ENCODE measurements at places on chromosomes 1 and 21.

GRCh38 chr1:19877821-19878636 is 4.2 kb upstream of the OTUD3 start:
- no peak for DNase-seq

DNA sequence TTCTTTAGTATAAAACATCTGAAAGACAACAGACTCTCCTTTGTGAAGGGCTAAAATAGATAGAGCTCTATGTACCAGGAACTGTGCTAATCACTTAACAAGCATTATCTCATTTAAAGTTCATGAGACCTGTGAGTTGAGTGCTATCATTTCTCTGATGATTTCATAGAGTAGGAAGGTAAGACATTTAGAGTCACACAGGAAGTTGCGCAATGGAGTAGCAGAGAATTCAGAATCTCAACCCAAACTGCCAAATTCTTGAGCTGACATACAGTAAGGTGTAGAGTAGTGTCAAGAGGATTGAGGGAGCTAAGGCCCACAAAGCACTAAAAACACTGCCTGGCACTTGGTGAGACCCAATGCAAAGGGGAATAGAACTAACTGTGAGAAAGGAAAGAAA is 384.3 kb downstream of the NTNG1 start:
- DNase-seq: no peak

GRCh38 chr1:38210021-38210894 is 163.7 kb upstream of the POU3F1 start:
- no peak for DNase-seq

- no peak for DNase-seq
Observed at GRCh38 chr1:187762118-187762517, 933.4 kb downstream of the PLA2G4A start.

- DNase-seq: peak; percentile 60
Observed at GRCh38 chr21:35075546-35075945, 26.4 kb upstream of the RUNX1 start.

- DNase-seq: no peak
Observed at GRCh38 chr1:148166558-148167492, 14.7 kb upstream of the NBPF11 start.

- no peak for DNase-seq
Observed at GRCh38 chr1:43711524-43712386, 4.4 kb downstream of the ST3GAL3 start.

- DNase-seq: no peak
Observed at GRCh38 chr1:29518183-29518835, 282.0 kb downstream of the PTPRU start.

DNA sequence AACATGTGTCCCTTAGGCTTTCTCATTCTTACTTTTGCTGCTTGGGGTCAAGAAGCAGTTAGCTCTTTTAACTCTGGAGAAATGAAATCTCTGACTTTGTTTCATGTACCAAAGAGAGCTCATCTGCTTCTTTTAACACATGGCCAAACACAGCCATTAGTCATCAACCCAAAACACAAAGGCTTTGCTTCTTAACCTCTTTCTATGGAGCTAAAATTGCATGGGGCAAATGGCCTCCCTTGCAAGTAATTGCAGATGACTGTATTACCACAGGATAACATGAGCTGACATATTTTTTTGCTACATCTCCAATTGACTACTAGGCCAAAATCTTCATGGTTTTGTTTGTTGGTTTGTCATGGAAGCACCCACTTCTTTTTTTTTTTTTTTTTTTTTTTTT is 300.9 kb downstream of the BRINP3 start:
- no peak for DNase-seq

DNA sequence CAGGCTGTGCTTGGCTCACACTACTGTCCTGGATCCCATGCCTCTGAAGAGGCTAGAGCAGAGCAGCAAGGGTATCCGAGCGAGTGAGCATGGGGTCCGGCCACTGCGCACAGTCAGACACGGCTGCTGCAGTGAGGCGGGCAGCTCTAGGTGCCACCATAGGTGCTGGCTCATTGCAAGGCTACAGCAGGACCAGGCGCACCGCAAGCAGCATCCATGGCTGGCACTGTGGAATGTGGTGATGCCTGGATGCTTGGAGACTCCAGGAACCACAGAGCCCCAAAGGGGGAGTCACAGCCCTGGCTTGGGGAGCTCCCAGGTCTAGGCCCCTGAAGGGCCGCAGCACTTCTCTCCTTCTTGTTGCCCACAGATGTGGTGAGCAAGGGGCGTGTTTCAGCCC is 47.2 kb downstream of the ATP6V1G3 start:
- no peak for DNase-seq

All from inflammatory macrophage (primary cell).